NCI-H510A treated with DMSO at 0.1 percent for 48 hours (cell line): ENCODE measurements at places on chromosomes 12 and 14.

DNA sequence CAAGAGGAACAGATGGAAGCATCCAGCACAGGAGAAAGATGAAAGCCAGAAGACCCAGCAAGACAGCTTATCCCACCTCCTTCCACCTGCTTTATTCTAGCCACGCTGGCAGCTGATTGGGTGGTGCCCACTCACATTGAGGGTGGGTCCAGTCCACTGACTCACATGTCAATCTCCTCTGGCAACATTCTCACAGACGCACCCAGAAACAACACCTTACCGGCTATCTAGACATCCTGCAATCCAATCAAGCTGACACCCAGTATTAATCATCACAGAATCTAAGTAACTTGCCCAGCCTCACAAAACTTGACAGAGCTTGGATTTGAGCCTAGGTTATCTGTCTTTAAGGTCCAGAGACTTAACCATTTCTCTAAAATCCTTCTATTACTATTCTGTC is 208.9 kb downstream of the PAH start:
- no peak for DNase-seq

DNA sequence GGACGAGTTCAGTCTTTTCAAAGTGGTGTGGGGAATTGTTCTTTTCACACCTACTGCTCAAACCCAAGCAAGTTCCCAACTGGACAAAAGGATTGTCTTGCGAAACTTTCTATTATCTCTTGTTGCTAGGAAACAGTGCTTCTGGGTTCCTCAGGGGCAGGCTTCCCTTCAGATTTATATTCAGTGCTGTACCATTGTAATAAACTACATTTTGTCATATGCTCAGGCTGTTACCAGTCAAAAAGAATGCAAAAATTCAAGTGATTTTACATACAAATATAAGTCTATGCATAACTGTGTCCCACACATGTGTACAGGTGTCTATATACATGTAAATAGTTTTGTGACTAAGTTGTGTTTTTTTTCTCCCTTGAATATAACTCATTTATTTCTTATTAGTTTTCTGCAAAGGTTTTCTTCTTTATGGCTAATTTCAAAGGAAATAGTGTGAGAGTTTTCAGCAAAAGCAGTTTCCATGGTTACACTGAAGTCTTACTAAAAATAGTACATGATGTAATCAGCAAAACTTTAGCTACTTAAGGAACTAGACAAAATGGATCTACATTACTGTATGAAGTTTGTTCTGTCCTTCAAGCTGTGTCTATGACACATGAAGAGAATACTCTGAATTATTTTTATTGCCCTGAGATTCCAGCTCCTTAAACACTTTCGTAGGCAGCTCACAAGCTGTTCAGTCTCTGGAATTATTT is 430.2 kb upstream of the TMPO start:
- peak; percentile 70 for DNase-seq

DNA sequence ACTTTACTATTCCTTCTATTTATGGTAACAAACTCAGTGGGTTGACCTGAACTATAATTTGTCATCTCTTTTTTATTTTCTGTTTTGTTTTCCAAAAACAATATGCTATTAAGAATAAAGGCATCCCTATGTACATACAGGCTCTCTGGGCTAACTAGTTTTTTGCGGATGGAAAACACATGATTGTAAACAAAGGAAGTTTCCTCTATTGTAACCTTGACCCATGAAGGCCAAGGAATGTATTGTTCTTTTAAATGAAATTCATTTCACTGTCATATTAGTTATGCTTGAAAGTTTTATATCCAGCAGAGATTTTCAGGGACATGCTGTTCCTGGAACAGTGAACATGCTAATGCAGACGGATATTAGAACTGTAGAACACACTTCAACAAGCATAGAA is 705.0 kb upstream of the SEL1L start:
- DNase-seq, result no peak

DNA sequence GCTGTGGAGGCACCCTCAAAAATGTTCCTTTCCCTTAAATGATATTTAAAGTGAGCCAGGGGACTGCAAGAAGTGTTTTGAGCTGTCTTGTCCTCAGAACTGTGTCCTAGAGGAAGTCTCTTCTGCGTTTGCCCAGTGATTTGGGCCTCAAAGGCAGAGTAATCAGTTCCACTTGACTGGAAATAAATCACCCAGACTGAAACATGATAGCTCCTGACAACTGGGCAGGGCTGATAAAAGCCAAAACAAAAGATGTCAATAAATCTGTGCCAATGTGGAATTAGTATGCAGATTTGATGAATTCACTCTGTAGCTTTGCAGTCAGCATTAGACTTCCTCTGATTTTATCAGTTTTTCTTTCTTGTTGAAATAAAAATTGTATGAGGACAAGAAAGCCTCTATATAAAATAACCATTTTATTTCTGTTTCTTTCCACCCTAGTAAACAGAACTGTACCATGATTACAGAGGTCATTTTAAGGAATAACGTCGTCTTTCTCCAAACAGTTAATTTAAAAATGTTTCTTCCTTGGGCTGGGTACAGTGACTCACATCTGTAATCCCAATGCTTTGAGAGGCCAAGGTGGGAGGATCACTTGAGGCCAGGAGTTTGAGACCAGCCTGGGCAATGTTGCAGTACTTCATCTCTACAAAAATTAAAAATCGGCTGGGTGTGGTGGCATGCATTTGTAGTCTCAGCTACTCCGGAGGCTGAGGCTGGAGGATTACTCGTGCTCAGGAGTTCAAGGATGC is 180.8 kb downstream of the ERC1 start:
- DNase-seq, result peak; percentile 62

- no peak for DNase-seq
Measured at GRCh38 chr12:52517888-52518287, 2.3 kb downstream of the KRT5 start.

DNA sequence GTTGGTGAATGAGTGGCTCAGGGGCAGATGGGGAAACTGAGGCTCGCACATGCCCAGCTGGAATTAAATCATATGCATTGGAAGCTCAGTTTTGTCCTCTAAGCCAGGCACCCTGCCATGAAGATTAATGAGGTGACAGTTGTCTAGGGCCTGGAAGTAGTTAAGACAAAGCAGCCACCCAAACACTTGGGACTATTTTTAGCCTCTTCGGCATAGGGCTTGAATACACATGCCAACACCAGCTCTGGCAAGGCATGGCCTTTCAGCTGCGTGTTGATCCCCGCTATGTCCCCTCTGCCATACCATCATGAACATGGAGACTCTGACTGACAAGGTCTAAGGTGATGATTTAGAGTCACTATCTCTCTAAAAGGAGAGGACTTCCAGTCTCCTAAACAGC is 250.2 kb downstream of the KSR2 start:
- DNase-seq, result peak; percentile 32

GRCh38 chr14:105878125-105878524 is 351.7 kb downstream of the TMEM121 start:
- no peak for DNase-seq

DNA sequence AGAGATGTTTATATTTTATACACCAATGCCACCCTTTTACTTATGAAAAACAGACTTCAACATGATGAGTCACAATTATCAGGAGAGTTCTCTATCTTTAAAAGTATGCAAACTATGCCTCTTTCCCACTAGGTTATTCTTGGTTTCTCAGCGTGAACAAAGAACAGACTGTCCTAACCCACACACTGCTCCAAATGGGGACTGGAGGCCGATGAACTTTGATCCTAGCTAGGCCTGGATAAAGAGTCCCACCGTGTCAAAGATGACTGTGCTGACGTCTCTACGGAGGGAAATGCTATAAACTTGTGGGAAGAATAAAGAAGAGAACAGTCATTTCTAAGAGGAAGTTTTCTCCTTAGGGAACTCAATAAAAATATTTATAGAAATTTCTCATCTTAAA is 160.1 kb downstream of the EPS8 start:
- DNase-seq, result no peak

GRCh38 chr12:31020385-31021166 is 53.1 kb upstream of the DDX11 start:
- DNase-seq, result no peak

GRCh38 chr14:76953311-76953945 is 75.1 kb downstream of the IRF2BPL start:
- DNase-seq, result no peak

- DNase-seq, result no peak
Measured at GRCh38 chr14:32244404-32244803, 41.3 kb upstream of the RNU6-8 start.

DNA sequence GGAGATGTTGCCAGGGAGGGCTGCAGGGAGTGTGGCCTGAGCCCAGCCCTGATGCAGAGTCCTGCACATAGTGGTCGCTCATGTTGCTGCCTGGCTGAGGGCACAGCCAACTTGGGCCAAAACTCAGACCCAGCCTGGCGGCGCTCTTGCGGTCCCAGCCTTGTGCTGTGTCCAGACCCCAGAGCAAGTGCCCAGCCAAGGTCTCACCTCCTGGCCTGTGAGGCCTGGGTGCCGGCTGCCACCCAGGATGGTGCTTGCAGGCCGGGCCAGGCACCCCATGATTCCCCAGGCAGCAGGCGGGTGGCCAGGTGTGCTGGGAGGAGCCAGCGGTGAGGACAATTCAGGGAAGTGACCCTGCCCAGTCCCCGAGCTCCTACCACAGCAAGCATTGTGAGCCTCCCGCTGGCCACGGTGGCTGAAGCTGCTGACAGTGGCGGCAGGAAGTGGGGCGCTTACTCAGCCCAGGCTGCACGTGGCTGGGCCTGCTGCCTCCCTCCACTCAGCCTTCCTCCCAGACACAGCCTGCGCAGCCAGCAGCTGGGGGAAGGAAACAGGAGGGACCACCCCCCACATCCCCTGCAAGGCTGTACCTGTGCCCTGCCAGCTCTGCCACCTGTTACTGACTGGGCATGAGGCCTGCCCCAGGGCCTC is 17.7 kb upstream of the PGF start:
- no peak for DNase-seq

- DNase-seq, result no peak
Measured at GRCh38 chr12:79732638-79733037, 41.9 kb upstream of the PAWR start.
